WTC11 (cell line): ENCODE measurements at places on chromosomes 4 and X.

GRCh38 chr4:167966143-167966542 is 126.2 kb upstream of the ANXA10 start:
- DNase-seq = no peak

DNA sequence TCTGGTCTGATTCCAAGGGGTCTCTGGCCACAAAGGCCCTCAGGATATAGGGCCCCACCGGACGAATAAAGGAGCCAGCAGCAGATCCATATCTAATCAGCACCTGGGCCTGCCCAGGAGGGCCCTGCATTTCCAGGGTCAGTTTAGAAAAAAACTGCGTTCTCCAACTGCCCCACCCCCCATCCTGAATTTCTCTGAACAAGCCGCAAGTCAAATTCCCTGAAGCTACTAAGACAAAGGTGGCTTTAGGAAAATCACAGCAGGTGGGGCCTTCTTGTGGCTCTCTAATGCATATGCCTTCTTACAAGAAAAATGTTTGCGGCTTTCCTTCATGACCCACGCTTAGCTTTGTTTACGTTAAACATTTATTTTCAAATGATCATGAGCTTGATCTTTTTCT is 76.6 kb downstream of the MBNL3 start:
- peak; percentile 65 for DNase-seq

DNA sequence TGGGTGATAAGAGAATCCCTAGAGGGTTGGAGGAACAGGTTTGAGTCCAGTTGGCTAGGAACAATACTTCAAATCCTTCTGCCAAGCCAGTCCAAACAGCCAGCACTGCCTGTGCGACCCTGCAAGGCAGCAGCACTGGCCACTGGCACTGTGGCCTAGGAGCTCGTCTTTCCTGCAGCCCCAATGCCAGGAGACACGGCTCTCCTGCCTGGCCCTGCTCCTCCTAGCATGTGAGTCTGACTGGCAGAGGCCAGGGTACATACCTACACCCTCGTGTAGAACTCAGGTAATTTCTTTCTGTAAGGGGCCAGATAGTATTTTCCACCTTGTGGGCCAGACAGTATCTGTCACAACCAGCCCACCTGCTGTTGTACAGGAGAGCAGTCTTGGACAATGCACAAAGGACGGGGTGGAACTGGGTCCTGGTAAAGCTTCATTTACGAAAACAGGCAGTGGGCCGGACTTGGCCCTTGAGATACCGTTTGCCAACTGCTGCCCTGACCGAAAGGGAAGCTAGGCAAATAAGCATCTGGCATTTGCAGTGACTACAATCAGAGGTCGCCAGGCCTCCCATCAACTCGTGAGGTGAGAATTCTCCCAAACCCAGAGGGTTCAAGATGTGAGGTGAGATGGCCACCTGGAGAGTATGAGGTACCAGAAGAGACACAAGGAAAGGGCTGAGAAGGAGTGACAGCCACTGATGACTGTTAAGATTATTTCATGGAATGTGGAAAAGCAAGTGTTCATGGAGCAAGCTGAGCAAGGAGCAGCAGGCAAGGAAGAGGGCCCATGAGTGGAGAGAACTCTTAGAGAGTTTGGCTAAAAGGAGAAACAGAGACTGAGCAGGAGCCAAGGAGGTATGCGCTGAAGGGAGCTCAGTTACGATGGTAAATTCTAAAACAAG is 29.8 kb upstream of the IRAK1 start:
- DNase-seq = no peak

GRCh38 chr4:112075129-112075753 is 70.0 kb upstream of the FAM241A start:
- DNase-seq = peak; percentile 19

- peak; percentile 74 for DNase-seq
Observed at GRCh38 chrX:104922206-104922621, 298.3 kb downstream of the TEX13A start.

- DNase-seq = no peak
Observed at GRCh38 chrX:9767375-9767774, 1.7 kb upstream of the GPR143 start.

- DNase-seq = no peak
Observed at GRCh38 chrX:38112566-38112965, 106.2 kb downstream of the SYTL5 start.

DNA sequence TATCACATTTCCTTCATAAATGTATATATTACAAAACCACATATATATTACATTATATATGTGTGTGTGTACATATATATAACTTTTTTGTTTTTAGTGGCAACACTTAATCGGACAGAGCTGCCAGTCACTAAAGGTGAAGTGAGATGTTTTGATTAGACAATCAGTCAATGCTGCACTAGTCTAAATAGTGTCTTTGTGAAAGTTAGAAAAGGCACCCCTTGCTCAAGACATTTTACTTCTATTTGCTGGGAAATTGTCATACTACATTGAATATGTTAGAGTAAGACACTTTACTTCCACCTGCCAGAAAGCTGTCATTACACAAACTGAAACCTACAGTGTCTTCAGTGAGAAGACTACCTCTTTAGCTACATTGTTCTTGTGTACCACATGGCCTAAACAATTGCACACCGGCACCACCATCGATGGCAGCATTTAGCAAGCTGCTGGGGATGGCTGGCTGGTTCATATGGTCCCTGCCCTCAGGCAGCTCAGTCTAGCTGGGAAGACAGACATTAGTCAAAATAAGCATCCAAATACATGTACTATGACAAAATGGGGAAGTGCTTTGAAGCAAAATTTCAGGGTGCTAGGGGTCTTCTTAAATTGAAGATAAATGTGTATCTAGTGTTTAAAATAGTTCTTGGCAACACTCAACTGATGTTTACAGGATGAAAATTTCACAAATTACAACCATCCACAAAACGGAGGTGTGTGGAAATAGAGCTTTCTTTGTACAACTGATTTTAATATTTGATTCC is 148.1 kb upstream of the GATB start:
- no peak for DNase-seq

DNA sequence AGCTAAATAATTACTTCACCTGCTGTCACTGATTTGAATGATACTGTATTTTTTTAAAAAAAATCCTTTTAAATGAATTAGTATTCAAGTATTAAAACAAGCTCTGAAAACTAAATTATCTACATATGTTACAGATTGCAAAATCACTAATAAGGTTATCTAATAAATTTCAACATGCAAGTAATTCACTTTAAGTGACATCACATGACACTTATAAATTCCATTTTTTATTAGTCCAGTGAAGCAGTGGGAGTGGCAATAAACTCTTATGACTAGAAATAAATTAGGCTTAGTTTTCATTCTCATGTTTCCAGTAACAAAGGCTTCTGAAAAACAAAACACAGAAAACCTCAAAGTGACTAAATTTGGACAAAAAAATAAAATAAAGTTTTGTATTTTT is 36.3 kb downstream of the SMIM31 start:
- no peak for DNase-seq

DNA sequence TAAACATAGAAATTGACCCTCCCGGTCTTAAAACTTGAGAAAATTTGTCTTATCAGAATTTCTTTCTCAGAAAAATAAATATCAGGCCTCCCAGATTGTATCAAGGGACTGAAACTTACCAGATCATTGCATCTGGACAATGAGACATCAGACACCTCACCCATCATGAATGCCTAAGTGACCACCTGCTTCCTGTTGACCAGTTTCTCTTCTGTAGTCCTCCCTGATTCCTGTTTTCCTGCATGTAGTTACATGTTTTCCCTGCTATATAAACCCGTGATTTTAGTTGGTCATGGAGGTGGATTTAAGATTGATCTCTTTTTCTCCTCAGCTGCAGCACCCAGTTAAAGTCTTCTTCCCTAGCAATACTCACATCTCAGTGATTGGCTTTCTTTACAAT is 548.1 kb downstream of the PPP4R3C start:
- no peak for DNase-seq

GRCh38 chrX:3161681-3162080 is 120.4 kb downstream of the ARSF start:
- DNase-seq = no peak

DNA sequence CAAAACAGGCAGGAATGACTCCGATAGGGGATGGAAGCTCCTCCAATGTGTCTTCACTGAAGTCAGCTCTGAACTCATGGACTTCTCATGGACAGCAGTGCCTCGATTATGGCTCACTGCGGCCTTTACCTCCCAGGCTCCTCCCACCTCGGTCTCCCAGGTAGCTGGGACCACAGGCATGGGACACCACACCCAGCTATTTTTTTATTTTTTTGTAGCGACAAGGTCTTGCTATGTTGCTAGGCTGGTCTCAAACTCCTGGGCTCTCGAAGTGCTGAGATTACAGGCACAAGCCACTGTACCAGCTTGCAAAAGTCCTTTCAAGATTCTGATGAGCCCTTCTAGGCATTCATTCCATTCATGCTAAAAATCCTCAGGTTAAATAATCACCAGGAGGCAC is 181.5 kb downstream of the NSUN7 start:
- DNase-seq = no peak

- peak; percentile 19 for DNase-seq
Observed at GRCh38 chrX:113548308-113549015, 707.8 kb upstream of the AMOT start.

DNA sequence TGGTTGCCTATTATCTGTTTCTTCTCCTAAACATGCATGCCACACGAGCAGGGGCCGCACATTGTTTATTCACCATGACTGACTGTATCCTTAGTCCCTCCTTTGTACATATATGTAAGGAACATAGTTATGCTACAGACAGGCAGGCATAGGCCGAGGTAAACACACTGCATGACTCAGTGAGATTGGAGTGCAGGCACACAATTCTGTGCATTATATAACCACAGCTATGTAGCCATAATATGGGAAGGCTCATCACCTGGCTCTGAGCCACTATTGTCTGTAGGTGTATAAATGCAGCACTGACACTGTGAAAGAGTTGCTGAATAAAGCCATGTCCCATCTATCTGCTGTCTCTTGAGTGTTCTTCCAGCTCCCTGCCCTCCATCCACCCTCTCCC is 431.6 kb downstream of the IDS start:
- no peak for DNase-seq

DNA sequence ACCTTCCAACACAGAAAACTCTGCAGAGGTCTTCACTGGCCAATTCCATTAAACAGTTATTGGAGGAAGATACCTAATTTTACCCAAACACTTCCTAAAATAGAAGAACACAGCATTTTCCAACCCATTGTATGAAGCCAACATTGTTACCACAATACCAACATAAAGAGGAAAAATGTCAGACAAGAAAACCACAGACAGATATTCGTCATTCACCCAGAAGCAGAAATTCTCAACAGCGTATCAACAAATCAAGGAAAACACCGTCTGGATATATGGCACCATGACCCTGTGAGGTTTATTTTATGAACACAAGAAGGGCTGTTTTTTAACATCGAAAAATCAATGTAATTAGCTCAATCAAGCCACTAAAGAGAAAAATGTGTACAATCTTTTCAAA is 255.6 kb downstream of the ASMT start:
- no peak for DNase-seq

GRCh38 chrX:68917799-68918198 is 89.0 kb downstream of the EFNB1 start:
- DNase-seq = no peak

GRCh38 chrX:102883491-102883890 is 53.6 kb upstream of the RAB40AL start:
- no peak for DNase-seq

- DNase-seq = no peak
Observed at GRCh38 chr4:146135941-146136340, 39.6 kb upstream of the LSM6 start.

- no peak for DNase-seq
Observed at GRCh38 chr4:55032788-55033187, 92.6 kb downstream of the KDR start.

DNA sequence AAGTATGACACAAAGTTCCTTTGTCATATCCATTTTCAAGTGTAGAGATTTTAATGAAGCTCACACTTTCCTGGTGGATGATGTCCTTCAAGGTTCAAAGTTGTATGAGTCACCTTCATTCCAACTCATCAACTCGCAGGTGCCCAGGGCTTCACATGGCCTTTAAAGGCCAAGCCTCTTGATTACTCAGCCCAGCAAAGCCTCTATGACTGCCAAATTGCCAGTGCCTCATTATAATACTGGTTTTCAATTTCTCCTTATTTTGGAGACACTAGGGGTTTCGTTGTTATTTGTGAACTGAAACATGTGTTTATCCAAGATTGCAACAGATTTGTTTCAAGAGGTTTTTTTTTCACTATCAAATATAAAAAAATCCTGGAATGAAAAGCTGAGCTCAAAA is 45.9 kb upstream of the PPP3CA start:
- no peak for DNase-seq

- DNase-seq = no peak
Observed at GRCh38 chr4:141905751-141906150, 269.4 kb downstream of the IL15 start.

DNA sequence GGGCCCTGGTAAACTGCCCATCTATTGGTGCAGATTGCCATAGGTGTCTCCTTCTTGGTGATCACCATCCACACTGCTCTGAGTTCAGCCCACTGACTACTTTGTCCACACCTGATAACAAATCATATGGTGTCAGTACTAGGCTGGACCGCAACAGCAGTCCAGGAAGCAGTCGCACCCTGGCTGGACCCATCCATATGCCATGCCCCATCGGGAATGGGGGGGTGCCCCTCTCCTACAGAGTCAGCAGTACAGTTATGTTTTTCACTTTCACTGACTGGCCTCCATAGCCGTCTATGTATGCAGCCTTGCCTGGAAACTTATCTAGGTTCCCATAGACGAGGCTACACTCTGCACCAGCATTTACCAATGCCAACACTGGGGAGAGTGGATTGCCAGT is 226.1 kb downstream of the ADGRL3 start:
- no peak for DNase-seq

DNA sequence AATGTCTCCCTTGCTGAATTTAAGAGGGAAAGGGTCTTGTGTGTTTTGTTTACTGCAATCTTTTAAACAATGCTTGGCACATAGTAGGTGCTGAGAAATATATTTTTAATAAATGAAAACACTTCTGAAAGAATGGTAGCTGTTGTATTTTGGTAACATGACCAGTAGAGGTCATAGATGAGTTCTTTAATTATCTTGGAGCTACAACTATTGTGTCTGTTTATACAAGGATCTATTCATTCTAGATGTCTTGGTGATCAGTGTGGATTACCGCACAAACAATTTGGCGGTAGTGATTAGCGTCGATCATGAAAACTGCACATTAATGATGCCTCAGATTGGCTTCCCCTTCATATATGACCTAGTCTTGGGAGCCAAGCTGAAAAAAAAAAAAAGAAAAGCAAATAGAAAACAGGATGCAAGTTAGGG is 21.4 kb upstream of the SCRG1 start:
- DNase-seq = no peak
